OCI-M1 (cell line): ENCODE measurements at places on chromosomes 11 and 22.

DNA sequence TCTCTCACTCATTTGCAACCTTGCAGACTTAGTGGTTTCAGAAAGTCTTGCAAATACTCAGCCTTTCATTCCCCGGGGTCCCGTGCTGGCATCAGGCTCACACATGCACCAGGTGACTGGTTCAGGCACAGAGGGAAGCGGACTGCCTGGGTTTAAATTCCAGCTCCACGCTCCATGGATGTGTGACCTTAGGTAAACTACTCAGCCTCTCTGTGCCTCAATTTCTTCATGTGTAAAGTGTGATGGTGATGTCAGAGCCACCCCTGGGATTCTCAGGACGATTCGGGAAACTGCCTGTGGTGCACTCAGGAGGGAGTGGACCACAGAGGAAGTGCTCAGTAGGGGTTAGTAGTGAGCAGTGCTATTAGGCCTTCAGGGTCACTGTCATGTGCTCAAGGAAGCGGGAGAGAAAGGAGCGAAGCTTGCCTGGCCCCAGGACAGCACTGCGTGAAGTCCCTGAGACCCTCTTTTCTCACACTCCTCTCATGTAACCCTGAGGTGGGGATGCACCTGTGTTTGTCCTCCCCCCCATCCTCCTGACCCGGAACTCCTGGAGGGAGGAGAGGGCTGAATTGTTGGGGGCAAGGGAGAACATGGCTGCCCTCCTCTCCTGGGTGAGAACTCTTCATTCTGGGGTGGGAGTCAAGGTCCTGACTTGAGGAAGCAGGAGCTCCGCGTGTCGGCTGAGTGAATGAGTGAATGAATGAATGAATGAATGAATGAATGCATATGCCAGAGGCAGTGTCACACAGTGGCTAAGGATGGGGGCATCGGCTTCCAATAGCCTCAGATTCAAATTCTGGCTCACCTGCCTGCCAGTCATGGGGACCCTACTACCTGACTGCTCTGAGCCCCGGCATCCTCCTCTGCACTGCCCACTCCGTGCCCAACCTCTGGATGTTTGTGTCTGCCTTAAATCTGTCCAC is 14.4 kb upstream of the UPK3A start:
- DNase-seq, result no peak

DNA sequence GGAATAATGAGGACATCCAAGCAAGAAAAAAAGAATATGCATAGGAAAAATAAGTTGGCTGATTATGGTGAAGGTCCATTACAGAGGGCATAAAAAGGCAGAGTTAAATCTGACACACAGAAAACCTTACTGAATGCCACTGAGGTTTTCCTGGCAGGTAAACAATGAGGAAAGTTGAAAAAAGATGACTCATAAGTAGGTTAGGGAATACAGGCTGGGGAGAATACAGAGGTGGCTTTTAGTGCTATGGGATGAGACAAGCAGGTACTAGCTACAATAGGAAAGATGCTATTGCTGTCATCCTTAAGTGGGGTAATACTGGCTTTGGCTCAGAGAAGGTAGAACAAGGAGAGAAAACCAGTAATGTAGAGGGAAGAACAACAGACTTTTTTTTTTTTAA is 44.7 kb downstream of the CSTF3 start:
- no peak for DNase-seq

- peak; percentile 52 for DNase-seq
These were observed 942.8 kb upstream of the TENM4 start for GRCh38 chr11:80383655-80384054.

- DNase-seq, result no peak
These were observed 4.3 kb downstream of the TOB2 start for GRCh38 chr22:41442240-41442792.

GRCh38 chr11:85740481-85741400 is 54.7 kb upstream of the CCDC89 start:
- DNase-seq, result no peak

DNA sequence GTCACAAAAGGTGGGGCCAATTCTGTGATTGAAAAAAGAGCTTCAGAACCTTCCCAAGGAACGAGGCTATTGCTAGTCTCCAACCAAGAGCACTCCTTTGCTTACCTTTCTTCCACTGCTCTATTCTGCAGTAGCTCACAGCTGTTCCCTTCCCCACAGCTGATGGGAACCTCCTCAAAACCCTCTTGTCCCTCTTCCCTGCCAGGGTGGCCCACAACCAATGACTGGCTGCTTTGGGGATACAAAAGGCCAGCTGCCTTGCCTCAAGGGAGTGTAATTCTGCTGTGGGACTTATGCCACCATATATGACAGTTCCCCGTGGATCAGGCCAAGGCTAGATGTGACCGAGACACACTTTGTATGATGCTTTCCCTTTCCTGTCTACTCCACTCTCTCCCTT is 15.0 kb downstream of the KCNE3 start:
- DNase-seq, result no peak

GRCh38 chr11:2299773-2300172 is 1.9 kb downstream of the C11orf21 start:
- no peak for DNase-seq

DNA sequence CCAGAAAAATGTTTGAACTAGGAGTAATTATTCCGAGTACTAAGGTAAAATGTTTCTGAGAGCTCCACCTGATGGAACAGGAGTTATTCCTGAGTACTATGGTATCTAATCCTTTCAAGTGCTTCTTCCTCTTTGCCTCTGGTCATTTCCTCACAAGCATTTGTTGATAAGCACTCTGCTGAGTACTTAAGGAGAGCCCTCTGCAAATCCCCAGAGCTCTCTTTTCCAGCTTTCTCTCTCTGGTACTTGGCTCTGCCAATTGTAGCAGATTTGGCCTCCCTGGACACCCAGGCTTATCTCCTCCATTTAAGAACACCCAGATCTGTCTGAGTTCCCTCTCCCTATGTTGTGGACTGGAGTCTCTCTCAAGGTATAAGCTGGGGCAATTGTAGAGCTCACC is 457.0 kb downstream of the MN1 start:
- DNase-seq, result no peak

- DNase-seq, result no peak
These were observed 492.1 kb downstream of the SOX6 start for GRCh38 chr11:15864026-15864805.

DNA sequence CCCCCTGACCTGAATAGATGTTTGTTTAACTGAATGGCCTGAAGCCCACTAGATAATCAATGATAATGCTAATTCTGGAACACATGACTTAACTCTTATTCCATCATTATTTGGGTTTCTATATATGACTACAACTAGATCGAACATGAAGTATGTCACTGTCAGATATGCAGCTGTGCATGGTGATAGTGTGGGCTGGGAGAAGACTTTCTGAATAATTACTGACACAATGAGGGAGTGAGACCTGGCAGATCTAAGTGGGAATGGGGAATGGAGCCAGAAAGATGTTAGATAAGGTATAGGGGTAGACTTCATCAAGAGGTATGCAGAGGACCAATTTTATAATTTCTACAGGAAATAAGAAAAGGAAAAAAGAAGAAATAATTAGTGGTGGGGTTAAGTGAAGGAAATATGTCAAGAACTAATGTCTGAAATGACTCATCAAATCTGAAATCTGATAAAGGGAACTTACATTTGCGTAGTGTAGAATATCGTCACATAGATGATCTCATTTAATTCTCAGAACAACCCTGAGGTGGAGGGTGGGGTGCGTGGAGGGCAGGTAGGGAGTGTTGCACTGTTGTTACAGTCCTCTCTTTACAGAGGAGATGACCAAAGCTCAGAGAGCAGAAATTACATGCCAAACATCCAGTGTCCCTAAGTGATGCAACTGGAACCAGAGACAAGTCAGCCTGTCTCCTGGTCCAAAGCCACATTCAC is 68.2 kb upstream of the EED start:
- DNase-seq, result peak; percentile 100

- DNase-seq, result no peak
These were observed at the start of gene SMIM38 for GRCh38 chr11:69155302-69156234. Gene SMIM38 (plus strand): TSS chr11:69155935. CDS start chr11:69157847, 1,912 bp downstream.

- no peak for DNase-seq
These were observed 429.9 kb upstream of the CCDC90B start for GRCh38 chr11:83715927-83716535.

DNA sequence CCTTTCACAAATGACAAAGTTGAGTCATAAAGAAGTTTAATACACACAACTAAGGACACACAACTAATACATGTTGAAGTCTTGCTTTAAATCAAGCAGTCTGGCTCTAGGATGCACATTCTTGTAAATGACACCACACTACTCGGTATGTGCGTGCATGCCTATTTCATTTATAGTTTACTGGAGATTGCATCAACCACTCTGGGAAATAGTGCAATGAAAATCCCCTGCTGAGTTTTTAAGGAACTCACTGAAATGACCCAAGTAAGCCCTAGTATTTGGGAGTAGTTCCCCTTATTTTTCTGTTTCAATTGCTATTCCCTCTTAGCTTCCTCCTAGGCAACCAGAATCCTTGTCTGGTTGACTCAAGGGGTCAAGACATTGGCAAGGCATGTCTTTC is 160.2 kb upstream of the LARGE1 start:
- no peak for DNase-seq

- DNase-seq, result no peak
These were observed 31.9 kb downstream of the GDPD4 start for GRCh38 chr11:77269484-77270123.

- no peak for DNase-seq
These were observed 94.1 kb upstream of the AMOTL1 start for GRCh38 chr11:94673951-94674491.

GRCh38 chr22:26740253-26740652 is 82.9 kb downstream of the MIAT start:
- peak; percentile 58 for DNase-seq

DNA sequence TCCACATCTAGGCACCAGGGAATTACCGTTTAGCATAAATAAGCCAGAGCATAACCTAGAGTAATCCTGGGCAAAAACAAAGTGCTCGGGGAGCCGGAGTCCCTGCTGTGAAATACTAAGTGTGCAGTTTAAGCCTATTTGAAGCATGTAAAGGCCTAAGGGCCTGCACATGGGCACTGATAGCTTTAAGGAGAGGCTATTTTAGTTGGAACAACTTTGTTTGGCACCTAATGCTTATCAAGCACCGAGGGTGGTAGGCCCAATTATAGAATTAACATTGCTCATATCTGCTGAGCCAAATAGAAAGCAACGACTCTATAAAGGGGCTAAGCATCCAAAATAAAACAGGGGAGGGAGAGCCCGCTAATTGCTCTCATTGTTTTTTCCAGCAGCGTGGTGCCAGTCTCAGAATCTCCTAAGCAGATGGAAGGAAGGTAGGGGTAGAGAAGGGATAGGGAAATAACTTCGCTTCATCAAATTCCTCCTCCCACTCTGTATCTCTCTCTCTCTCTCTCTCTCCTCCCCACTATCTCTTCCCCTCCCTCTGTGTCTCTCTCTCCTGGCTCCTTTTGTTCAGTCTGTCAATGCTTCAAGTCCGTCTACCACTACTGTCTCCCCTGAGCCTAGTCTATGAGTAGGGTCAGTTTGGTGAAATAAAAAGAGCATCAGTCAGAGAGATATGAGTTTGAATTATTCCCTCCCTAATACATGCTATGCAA is 292.8 kb downstream of the NXPE2 start:
- no peak for DNase-seq

GRCh38 chr11:75182664-75183063 is 31.8 kb downstream of the SLCO2B1 start:
- no peak for DNase-seq

DNA sequence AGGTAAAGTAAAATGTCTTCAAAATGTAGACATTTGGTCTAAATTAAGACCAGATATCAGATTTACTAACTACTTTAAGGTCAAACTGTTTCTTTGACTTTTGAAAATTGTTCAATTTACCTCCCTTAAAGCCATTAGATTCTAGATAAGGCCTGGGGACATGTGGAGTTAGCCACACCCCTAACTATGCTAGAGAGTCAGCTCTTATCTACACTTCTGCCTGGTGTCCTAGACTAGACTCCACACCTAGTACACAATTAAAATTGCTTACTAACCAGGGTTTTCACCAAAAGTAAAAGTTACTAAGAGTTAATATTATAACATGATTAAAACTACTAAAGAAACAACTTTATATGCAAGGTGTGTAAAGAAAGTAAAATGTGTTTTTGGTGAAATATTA is 43.6 kb upstream of the DBX1 start:
- peak; percentile 4 for DNase-seq

DNA sequence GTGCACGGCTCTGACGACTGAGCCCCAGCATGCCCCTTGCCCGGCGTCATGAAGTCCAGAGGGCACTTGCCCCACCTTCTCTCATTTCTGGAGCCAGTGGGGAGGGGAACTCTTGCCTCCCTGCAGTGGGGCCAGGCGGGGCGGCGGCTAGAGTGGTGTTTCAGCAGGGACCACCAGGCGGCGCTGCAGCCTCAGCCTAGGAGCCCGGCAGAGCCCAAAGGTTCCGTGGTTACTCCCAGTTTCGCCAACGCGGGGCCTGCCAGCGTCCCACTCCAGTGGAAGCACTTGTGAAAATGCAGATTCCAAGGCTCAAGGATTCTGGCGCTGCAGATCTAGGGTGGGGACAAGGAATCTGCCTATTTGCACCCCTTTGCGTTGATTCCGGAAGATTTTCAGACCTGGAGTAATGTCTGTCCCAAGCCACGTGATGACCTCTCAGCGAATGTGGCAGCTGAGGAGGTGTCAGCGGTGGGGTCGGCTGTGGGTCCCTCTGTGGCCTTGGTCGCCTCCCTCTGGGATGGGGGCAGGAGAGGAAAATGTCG is 55.7 kb downstream of the CD82 start:
- DNase-seq, result peak; percentile 84

DNA sequence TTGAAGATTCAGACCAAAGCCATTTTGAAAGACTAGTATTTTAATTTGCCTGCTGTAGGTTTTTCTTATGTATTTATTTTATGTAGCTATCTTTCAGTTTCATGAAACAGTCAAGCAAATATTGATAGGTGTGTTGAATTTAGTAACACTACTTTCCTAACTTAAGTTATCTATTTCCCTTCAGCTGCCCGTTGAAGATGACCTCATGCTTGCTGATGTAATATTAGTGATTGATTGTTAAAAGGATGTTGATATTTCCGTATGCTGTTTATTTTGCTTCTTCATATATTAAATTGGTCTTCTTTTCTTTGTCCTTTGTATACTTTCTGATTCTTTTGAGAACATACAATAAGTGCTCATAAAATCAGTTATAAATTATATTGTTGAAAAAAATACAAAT is 86.8 kb upstream of the CHORDC1 start:
- DNase-seq, result peak; percentile 52

DNA sequence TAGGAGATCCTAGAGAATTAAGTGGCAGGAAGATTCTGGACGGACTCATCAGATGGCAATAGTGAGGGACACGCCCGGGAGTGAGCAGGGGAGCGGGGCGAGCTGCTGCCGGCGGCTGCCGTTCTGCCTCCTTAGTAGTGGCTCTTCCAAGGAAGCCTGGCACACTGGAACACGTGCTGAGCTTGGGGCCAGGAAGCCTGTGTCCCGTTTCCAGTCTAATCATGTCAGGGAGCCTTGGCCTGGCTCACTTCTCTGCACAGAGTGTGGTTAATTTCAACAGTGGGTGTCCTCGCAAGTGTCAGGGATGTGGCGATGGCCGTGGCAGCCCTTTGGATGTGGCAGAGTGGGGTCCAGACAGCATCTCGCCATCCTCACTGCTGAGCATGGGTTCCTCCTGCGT is 16.5 kb downstream of the GLB1L3 start:
- no peak for DNase-seq

- DNase-seq, result peak; percentile 28
These were observed 79.5 kb downstream of the UBASH3B start for GRCh38 chr11:122734848-122735496.

- no peak for DNase-seq
These were observed 85.0 kb downstream of the LARGE1 start for GRCh38 chr22:33835265-33835664.

GRCh38 chr22:27247701-27248434 is 553.7 kb downstream of the MN1 start:
- DNase-seq, result no peak

GRCh38 chr11:77206264-77207018 is 78.4 kb downstream of the MYO7A start:
- peak; percentile 50 for DNase-seq
